ENCODE measurements at places on chromosomes 3 and 15. TPM values are rescaled to one million over a fixed set of nuclear protein-coding genes. Genes with fewer than 3 reads are reported as not detected.

OTOL1 gene
- total RNA-seq, result not detected

ROPN1B gene
- not detected for total RNA-seq

ACAD11 gene
- 36.4 TPM for total RNA-seq

RBPMS2 gene
- not detected for total RNA-seq

LRRN1 gene
- not detected for total RNA-seq

CCDC80 gene
- total RNA-seq, result 1,612 TPM

LRRK1 gene
- total RNA-seq, result 12.9 TPM

GLT8D1 gene
- 104 TPM for total RNA-seq

MYZAP gene
- total RNA-seq, result 0.18 TPM

DNAJA4 gene
- total RNA-seq, result 3.5 TPM

ACP3 gene
- total RNA-seq, result 1.3 TPM

MED12L gene
- total RNA-seq, result 0.28 TPM

TGM5 gene
- not detected for total RNA-seq

FOXL2 gene
- total RNA-seq, result not detected

ARF4 gene
- 273 TPM for total RNA-seq

GREM1 gene
- total RNA-seq, result 307 TPM

ZKSCAN7 gene
- 7.8 TPM for total RNA-seq

SLC28A2 gene
- not detected for total RNA-seq

RPP25 gene
- 8.5 TPM for total RNA-seq

KLHL40 gene
- not detected for total RNA-seq

SENP8 gene
- 2.6 TPM for total RNA-seq

PLSCR5 gene
- not detected for total RNA-seq

GOLGA6L9 gene
- total RNA-seq, result 1.4 TPM

SLC27A2 gene
- 0.92 TPM for total RNA-seq

CLDN18 gene
- not detected for total RNA-seq

ATP10A gene
- 10.4 TPM for total RNA-seq

AGTR1 gene
- total RNA-seq, result 2.9 TPM

SNURF gene
- total RNA-seq, result 51.8 TPM

CIB2 gene
- 2.4 TPM for total RNA-seq

SYNPR gene
- not detected for total RNA-seq

CLDN16 gene
- under 0.01 TPM for total RNA-seq

TBL1XR1 gene
- total RNA-seq, result 387 TPM

CAND2 gene
- 3.1 TPM for total RNA-seq

EFCC1 gene
- not detected for total RNA-seq

IVD gene
- total RNA-seq, result 44.2 TPM

PLOD2 gene
- total RNA-seq, result 239 TPM

CCDC9B gene
- 13.8 TPM for total RNA-seq

SCAANT1 gene
- not detected for total RNA-seq

MESP1 gene
- 0.28 TPM for total RNA-seq

MORC1 gene
- not detected for total RNA-seq

NGRN gene
- 87.6 TPM for total RNA-seq

FGF12 gene
- 0.09 TPM for total RNA-seq

ESYT3 gene
- 0.28 TPM for total RNA-seq

FBXO40 gene
- not detected for total RNA-seq

GTF2E1 gene
- total RNA-seq, result 21.3 TPM

CP gene
- 1.1 TPM for total RNA-seq

BTLA gene
- total RNA-seq, result under 0.01 TPM

ADAMTS7 gene
- 3.8 TPM for total RNA-seq

GOLGA8N gene
- 4.4 TPM for total RNA-seq

SAMMSON gene
- not detected for total RNA-seq

INKA1 gene
- total RNA-seq, result 3.7 TPM

TP63 gene
- total RNA-seq, result under 0.01 TPM

PRSS50 gene
- not detected for total RNA-seq

RHOV gene
- total RNA-seq, result under 0.01 TPM
